AG09309 (cell line): ENCODE measurements at places on chromosomes 7 and 10.
A peak's percentile ranks its signal among the peaks of the same experiment; 100 is the strongest.

DNA sequence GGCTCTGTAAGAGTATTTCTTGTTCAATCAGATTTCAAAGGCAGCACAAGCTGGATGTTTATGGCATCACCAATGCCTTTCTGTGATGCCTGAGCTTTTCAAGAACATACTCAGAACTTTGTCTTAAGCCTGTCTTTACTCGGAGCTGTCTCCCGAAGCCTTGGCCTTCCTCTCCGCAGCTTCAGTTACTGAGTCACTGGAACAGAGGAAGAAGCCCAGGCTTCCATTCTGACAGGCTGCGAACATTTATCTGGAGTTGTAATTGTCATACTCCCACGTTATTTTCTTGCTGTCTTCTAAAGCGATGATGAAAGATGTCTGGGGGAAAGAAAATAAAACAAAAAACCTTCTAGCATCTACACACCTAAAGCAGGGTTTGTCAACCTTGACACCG is 43.9 kb downstream of the GRK5 start:
- no peak for DNase-seq

DNA sequence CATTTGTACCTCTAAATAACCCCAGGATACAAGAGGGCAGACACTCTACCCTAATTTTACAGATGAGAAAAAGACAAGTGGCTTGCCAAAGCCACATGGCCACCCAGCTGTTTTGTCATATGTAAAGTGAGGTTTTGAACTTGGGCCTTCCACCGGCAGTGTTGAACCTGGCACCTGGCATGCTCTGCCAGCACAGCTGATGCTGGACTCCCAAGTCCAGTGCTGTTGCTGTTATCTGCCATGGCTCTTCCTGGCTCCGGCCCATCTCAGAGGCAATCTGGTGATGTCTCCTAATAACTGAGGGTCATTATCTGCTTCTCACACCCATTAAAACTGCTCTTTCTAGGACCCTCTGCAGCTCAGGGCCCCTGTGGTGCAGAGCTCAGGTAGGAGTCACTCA is 25.0 kb downstream of the BCCIP start:
- no peak for DNase-seq

DNA sequence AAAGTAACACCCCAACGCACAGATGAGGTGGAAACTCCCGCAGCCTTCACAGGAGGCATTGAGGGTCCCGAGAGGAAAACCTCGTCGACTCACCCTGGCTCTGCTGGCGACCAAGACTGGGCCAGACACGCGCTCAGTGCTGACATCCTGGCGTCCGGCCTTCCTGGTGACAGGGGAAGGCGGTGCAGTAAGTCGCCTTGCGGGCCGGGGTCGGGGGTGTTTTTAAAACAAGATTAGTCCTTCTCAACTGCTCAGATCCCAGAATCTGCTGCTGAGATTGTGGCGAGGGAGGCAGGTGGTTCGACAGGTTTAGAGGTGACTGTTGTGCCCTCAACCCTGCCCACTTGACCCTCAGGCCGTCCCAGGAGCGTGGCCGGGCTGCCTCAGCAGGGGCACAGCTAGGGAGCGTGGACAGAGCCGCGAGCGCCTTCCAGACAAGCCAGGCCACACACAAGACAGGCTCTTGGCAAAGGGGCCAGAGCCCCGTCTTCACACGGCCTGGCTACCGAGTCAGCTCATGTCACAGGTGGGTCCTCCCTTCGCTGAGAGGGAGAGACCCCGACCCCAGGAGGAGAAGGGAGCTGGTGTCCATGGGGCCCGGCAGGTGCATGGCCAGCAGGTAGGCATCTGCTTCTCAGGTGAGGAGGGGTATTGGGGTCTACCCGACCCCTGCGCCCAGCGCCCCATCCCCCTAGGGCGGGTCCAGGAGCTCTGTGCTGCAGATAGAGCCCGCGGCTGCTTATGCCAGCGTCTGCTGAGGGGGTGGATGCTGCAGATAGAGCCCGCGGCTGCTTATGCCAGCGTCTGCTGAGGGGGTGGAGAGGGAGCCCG is 81.6 kb downstream of the DNAJB6 start:
- DNase-seq: no peak

DNA sequence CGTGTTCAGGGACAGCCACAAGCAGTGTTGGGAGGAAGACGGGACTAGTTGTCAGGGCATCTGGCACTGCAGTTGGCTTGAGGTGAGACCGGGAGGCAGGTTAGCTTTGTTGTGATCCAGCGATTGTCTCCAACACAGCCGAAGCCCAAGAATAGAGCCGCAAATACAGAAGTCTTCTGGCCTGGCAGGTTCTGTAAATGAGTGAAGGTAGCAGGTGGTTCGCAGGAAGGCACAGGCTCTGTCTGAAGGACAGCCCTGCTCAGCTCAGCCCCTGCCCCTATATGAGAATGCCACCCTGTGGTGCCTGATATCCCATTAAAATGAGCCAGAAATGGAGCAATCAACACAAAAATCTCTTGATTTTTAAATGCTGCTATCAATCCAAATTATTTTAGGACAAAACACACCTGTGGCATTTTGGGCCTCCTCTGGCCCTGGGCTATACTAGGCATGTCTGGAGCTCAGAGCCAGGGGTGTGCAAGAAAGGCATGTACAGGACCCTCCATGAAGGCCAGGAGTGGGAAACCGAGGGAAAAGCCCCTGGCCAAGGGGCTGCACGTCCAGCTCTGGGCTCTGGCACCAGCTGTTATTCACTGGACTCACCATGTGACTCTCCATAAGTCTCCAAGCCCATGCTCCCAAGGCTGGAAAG is 11.2 kb upstream of the C10orf71 start:
- no peak for DNase-seq

DNA sequence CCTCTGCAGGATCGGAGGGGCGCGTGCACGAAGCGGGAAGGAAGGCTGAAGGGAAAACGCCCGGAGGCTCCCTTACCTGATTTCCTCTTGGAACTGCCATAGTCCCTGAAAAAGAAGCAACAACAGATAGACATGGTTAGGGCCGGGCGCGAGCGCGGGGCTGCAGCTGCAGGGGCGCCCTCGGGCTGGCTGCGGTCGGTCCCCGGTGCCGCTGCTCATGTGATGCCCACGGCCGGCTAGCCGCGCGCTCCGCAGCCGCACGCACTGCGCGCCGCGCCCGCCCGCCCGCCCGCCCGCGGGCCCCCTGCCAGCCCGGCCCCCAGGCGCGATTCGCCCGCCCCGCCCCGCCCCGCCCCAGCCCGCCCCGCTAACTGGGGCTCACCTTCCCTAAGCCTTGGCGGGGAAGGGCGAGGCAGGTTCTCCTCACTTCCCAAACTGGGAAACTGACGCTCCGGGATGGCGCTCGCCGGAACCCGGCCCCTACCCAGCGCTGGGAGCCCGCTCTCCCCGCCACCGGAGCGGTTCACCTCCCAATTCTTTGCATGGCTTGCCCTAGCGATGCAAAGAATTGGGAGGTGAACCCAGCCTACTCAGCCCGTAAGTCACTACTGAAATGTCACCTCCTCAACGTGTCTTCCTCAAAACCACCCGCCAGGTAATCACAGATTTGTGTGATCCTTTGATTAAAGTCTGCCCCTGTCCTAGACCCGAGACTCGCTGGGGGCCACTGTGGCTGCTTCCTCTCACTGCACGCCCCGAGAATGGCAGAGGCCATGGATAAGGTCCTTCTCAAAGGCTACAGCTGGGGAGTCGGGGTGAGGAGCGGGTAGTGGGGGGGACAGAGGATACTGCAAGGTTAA is 162.2 kb downstream of the SH3PXD2A start:
- DNase-seq: no peak

DNA sequence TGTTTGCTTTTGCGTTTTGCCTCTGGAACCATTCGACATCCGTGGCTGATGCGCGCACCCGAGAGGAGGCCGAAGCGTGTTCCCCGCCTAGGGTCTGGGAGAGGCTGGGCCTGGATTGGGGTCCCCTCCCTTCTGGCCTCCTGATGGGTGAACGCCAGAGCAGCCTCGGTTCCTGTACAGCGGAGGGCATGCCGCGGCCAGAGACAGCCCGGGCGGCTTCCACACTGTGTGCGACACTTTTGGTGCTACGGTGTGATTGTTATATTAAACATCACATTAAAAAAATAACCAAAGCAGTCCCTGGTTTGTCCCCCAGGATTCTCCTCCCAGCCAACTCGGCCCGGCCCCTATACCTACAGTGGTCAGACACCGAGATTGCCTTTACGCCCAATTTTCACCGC is 3.7 kb upstream of the HOXA7 start:
- no peak for DNase-seq

- DNase-seq: no peak
Observed at GRCh38 chr10:124105045-124105444, 11.6 kb upstream of the CHST15 start.

DNA sequence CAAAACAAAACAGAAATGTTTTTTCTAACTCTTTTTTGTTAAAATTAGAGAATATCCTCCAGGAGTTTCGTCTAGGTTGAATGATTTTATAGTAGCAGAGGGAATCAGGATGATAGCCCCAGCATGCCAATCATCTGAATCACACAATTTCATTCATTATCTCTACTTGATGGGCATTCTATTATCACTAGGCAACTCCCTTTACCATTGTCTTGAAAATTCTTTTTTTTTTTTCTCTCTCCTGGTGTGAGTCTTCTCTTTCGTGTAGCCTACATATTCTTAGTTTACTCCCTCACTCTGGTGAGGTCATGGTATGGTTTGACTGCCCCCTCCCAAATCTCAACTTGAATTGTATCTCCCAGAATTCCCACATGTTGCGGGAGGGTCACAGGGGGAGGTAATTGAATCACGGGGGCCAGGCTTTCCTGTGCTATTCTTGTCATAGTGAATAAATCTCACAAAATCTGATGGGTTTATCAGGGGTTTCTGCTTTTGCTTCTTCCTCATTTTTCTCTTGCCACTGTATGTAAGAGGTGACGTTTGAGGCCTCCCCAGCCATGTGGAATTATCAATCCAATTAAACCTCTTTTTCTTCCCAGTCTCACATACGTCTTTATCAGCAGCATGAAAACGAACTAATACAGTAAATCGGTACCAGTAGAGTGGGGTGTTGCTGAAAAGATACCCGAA is 105.0 kb downstream of the OTUD1 start:
- no peak for DNase-seq

- DNase-seq: no peak
Observed at GRCh38 chr7:104980841-104981671, 32.9 kb upstream of the KMT2E start.

DNA sequence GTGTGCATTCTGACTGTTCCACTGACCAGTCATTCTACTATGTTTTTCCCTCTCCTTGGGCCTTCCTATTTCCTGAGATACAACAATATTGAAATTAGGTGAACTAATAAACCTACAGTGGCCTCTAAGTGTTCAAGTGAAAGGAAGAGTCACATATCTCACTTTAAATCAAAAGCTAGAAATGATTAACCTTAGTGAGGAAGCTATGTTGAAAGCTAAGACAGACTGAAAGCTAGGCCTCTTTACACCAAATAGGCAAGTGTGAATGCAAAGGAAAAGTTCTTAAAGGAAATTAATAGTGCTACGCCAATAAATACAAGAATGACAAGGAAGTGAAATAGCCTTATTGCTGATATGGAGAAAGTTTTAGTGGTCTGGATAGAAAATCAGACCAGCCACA is 5.7 kb upstream of the DYNC1I1 start:
- no peak for DNase-seq

- DNase-seq: no peak
Observed at GRCh38 chr10:61974601-61975390, 73.3 kb downstream of the ARID5B start.

- DNase-seq: no peak
Observed at GRCh38 chr10:33046792-33047191, 88.8 kb upstream of the ITGB1 start.

- DNase-seq: no peak
Observed at GRCh38 chr10:112519133-112519761, 72.2 kb downstream of the VTI1A start.

DNA sequence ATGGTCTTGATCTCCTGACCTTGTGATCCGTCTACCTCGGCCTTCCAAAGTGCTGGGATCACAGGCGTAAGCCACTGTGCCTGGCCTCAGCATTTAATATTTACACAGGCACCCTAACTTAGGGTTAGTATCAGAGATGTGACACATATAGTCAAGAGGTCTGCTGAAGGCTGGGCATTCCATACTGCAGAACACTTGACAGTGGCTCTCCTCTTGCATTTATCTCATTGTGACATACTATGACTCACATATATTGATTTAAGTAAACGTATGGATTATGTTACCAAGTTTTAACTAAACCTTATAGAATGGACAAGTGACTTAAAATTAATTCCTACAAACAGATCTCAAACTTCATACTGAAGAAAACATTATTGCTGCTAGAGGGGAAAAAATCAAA is 36.6 kb downstream of the BRAF start:
- no peak for DNase-seq

DNA sequence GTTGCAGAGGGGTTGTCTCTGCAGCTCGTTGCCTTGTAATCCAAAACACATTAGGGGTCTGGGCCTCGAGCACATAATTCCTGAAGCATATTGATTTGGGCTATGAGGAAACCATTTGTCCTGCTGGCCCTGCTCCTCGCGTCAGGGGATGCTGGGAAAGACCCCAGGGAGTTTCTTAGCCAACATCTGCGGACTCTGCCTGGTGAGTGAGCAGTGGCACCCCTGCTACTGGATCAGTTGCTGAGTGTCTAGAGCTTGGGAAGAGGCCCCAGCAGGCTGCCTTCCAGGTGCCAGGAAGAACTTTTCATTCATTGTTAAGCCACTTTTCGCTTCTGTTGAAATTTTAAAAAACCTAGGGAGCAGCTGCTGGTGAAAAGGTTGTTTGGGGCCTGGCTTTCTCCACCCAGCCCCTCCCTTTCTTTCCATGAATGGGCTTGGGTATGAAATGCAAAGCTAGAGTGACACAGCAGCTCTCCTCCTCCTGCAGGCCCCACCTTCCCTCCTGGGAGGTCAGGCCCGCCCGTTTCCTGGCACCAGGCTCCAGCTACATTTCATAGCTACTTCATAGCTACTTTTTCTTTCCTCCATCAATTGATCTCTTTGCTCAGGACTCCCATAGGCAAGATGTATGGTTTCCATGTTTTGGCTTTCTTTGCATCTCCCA is 26.8 kb downstream of the TACR2 start:
- DNase-seq: no peak

GRCh38 chr7:31811650-31812461 is 124.8 kb downstream of the PPP1R17 start:
- DNase-seq: peak; percentile 48

- DNase-seq: no peak
Observed at GRCh38 chr7:155251831-155252230, 45.8 kb upstream of the INSIG1 start.

GRCh38 chr10:129655679-129656031 is 188.6 kb downstream of the MGMT start:
- DNase-seq: no peak

GRCh38 chr10:11146402-11147171 is 128.9 kb downstream of the CELF2 start:
- no peak for DNase-seq

- DNase-seq: no peak
Observed at GRCh38 chr7:128074736-128075135, 43.5 kb upstream of the LRRC4 start.

GRCh38 chr7:27560706-27561235 is 101.9 kb downstream of the HIBADH start:
- peak; percentile 67 for DNase-seq

- DNase-seq: no peak
Observed at GRCh38 chr10:46079831-46080585, 33.9 kb upstream of the MSMB start.
